ENCODE measurements at places on chromosomes 1 and 21.

- DNase-seq: no peak
These were observed 568.8 kb upstream of the ZRANB2 start for GRCh38 chr1:71649608-71650007.

- no peak for DNase-seq
These were observed 63.3 kb upstream of the PARP1 start for GRCh38 chr1:226470921-226471866.

DNA sequence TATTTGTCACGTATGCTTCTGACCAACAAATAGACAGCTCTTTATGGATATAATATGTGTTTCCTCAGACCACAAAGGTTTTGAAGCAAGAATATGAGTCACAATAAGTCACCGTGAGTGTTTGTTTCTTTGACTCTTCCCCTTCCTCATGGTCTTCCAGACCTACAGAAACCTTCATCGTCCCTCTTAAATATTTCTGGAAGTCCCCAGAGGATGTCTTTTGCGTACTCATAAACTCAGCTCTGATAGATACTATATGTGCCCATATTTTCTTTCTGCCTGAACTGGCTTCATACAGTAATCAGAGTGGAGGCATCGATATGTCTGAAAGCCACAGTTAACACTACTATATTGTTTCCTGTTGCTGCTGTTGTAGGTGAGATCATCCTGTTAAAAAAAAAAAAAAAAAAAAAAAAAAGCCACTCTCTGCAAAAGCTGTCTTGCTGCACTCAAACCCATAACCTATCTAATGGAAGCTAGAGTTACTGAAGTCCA, 38.4 kb downstream of the ADAMTS1 start:
- no peak for DNase-seq

- no peak for DNase-seq
These were observed 38.7 kb downstream of the MIA3 start for GRCh38 chr1:222656391-222657155.

DNA sequence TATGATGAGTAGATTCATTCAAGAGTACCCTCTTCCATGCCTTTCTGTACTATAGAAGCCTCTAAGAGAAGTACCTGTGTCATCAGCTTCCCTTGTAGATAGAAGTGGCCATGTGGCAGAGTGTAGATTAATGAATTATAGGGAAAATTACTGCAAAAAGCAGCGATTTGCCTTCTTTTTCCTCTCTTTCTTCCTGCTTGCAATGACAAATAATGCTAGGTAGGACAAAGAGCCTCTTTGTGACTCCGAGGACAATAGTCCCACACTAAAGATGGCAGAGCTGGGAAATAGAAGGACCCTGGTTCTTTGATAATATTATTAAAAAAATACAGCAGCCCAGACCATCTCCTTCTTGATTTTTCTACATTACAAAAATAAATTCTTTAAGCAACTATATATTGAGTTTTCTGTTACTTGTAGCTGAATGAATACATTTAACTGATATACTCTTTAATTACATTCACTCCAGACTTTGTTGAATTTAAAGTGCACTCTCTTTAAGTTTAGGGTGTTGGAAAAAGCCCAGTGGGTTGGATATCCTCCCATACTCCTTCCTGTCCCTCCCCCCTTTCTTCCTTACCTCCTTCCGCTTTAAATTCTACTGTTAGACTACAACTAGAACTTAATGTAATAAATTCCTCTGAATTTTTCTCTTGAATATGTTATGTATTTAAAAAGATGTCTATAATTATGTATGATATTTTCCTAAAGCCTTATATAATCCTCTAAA, 198.2 kb upstream of the APP start:
- DNase-seq: no peak
